CD4-positive, alpha-beta T cell treated with Interleukin-6 at 100 ng/mL for 8 hours (primary cell): ENCODE measurements at places on chromosomes 7 and 10.

- no peak for DNase-seq
Measured at GRCh38 chr7:5294169-5294987, 11.6 kb downstream of the SLC29A4 start.

- no peak for DNase-seq
Measured at GRCh38 chr10:66836057-66836456, 89.8 kb upstream of the LRRTM3 start.

DNA sequence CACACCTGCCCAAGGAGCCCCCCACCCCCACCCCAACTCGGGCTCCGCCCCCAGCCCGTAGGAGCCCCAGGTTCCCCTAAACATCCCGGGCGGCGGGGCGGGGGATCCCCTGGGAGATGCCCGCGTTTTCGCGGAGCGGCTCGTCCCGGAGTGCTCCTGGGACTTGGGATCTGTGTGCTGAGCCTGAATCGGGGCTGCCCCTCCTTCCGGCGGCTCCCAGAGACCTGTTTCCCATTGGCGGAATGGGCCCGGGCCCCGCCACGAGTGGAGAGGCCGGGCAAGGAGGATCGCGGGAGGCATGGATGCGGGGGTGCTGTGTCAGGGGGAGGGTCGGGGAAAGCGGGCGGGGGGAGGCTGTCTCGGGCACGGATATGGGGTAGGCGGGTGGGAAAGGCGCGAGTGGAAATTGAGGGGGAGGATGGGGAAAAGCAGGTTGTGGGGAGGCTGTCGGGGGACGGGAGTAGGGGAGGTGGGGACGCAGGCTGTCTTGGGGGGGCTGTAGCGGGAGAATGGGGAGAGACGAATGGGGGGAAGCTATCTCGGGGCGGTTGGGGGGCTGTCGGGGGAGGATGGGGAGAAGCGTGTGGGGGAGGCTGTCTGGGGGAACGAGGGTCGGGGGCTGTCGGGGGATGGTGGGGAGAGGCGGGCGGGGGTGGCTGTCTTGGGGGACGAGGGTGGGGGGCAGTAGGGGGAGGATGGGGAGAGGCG is 572 bp upstream of the BHLHA15 start:
- no peak for DNase-seq

DNA sequence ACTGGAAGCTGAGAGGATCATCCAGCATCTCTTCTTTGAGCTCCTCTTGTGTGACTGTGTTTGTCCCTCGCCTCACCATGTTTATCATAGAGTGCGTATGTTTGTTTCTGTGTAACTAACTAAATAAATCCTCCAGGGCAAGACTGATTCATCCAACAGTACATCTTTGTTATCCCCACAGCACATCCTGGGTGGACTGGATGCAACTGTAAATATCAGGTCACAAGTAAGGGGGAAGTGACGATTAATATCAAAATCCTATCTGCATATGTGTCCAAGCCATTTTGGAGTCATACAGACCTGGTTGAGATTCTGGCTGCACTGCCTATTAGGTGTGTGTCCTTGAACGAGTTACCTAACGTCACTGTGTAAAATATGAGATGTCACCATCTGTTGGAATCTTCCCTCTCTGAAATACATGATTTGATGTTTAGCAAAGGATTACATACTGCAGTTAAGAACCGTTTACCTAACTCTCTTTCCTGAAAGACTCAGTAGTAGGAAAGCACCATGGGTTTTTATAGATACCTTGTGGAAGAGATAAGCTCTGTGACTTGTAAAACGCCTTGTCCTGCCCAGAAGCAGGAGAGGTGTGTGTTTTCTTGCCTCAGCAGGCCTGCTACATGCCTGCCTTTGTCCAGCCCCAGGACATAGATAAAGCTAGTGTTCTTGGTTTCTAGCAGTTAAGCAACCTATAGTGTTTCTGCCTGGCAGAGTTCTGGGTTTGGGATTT is 25.8 kb downstream of the WBP1L start:
- no peak for DNase-seq

- DNase-seq, result no peak
Measured at GRCh38 chr10:94002156-94002555, 8.4 kb downstream of the PLCE1 start.
